ENCODE measurements at places on chromosomes 12 and 14.

GRCh38 chr14:80260645-80261044, 49.3 kb upstream of the DIO2 start:
- DNase-seq, result no peak

- DNase-seq, result no peak
These were observed 104.0 kb upstream of the SLC16A7 start for GRCh38 chr12:59491877-59492276.

GRCh38 chr12:132562489-132563021, 47.8 kb downstream of the LRCOL1 start:
- DNase-seq, result no peak

GRCh38 chr14:90294872-90295271, 36.9 kb downstream of the NRDE2 start:
- no peak for DNase-seq
